ENCODE measurements at places on chromosomes 16 and 17.

DNA sequence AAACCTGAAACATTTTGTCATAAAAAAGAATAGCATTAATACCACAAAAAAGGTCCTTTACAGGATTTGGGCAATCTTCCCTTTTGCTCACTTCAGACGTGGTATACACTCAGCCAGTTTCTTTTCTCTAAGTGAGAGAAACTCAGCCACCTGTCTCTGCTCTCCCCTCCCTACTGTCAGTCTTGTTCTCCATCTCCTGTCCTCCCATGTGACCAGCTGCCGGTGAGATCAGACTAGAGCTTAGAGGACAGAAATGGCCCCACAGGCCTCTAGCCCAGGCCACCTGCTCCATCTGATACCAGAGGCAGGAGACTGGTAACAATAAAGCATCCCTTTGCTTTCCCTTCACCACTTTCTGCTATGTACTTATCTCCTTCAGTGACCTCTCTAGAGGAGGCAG, 34.9 kb downstream of the CMC2 start:
- no peak for DNase-seq

- DNase-seq = no peak
Observed at GRCh38 chr16:21197112-21197511, 14.3 kb downstream of the ZP2 start.

DNA sequence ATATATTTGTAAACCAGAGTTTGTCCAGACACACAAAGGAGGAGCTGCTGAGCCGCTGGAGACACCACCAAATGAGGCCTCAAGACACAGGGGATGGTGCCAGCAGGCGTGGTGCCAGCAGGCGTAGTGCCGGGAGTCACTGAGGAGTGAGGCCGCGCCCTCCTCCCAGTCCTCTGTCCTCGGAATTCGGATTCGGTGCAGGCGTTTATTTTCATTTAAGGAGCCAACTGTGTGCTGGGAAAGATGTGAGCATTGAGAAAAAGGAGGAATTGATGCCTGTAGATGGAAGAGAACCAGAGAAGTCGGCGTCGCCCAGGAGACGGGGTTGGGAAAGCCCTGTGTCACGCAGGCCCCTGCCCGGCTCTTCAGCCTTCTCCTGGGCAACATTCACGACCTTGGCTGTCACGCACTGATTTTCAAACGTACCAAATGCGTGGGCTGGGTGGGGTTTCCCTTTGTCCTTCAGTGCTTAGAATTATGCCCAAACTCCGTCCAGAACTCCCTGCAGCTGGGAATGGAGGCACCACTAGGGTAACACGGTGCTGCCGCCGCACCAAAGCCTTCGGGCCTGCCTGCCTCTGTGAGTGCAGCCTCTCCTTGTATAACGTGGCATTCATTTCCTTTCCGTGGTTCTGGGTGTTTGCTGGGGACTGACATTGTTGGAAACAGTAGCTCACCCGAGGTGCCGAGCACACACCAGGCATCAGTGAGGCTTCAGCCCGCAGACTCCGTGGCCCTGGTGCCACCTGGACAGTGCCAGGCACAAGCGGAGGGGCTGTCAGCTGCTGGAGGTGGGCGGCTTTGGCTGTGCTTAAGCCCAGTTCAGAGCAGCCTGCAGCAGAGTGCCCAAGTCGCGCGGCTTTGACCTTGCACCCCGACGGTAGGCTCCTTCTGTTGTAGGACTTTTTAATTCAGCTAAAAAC, 49.0 kb upstream of the CHMP6 start:
- peak; percentile 48 for DNase-seq

DNA sequence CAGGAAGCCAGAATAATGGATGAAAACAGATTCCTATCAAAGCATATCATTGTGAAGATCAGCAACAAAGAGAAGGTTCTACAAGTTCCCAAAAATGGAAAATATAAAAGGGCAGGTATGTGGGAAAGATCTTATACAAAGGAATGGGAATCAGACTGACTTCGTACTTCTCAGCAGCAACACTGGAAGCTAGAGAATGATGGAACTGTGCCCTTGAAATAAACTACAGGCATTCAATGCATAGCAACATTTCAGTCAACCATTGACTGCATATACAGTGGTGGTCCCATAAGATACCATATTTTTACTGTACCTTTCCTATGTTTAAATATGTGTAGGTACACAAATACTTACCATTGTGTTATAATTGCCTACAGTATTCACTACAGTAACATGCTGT, 30.3 kb upstream of the RAI1 start:
- DNase-seq = no peak

DNA sequence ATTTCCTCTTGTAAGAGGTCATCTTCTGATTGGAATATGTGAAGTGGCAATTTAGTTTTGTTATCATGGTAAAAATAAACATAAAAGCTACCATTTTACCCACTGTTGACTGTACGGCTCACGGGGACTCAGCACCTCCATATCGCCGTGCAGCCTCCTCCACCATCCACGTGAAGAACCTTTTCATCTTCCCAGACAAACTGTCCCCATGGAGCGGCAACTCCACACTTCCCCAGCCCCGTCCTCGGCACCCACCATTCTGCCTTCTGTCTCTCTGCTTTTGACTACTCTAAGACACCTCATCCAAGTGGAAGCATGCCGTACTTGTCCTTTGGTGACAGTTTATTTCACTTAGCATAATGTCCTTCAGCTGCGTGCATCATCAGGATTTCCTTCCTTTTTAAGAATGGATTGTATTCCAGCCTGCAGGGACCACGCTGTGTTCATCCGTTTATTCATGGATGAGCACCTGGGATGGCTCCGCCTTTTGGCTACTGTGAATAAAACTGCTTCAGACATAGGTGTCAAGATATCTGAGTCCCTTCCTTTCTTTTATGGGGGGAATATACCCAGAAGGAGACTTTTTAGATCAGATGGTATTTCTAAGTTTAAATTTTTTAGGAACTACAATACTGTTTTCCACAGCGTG, 14.3 kb downstream of the FBXO31 start:
- no peak for DNase-seq

GRCh38 chr17:79633154-79633553, 22.3 kb upstream of the RBFOX3 start:
- peak; percentile 55 for DNase-seq

- DNase-seq = no peak
Observed at GRCh38 chr17:6394055-6394606, 40.8 kb downstream of the AIPL1 start.

DNA sequence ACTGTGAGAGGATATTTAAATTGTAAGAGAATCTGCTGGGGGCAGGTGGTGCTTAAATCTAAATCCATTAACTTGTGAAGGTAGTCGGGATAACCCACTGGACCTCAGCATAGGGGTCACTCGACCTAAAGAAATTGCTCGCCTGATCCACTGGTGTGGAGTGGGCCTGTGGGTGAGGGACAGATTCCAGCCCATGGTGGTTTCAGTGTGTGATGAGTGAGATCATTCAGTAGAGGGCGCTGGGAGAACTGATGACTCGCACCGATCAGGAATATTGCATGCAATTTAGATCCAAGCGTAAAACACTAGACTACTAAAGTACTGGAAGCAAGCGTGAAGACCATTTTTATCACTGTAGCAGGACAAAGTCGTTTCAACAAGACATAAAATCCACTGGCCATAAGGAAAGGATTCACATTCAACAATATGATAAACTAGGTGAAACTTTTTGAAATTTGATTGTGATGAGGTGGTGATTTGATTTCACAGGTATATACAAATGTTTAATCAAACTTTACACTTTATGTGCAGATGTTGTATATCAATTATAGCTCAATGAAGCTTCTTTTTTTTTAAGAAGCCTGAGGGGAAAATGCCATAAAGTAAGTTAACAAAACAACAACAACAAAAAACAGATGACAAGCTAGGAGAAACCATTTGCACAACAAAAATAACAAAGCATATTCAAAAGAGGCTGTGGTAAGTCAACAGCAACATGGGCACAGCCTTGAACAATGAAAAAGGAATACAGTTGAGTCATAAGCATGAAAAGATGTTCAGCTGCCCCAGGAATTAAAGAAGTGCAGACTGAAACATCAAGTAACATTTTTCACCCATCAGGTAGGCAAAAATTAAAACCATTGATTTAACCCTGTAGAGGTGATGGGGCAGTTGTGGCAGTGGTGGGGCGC, 7.5 kb upstream of the TMEM170A start:
- DNase-seq = peak; percentile 63

- DNase-seq = no peak
Observed at GRCh38 chr17:74185571-74186185, 17.8 kb upstream of the RPL38 start.

DNA sequence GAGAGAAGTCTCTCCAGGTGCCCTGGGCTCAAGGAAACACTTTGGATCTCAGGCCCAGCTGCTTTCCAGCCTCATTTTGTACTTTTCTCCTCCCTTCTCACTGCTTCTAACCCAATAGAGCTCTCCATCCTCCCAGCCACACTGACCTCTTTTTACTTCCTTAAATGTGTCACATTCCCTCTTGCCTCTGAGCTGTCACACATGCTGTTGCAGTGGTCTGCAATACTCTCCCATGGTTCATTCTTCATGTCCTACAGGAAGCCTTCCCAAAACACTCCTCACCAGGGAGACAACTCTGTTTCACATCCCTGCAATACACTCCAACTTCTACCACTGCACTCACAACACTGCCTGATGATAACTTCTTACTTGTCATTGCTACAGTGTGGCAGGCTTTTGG, 242.1 kb upstream of the DYNLRB2 start:
- no peak for DNase-seq

DNA sequence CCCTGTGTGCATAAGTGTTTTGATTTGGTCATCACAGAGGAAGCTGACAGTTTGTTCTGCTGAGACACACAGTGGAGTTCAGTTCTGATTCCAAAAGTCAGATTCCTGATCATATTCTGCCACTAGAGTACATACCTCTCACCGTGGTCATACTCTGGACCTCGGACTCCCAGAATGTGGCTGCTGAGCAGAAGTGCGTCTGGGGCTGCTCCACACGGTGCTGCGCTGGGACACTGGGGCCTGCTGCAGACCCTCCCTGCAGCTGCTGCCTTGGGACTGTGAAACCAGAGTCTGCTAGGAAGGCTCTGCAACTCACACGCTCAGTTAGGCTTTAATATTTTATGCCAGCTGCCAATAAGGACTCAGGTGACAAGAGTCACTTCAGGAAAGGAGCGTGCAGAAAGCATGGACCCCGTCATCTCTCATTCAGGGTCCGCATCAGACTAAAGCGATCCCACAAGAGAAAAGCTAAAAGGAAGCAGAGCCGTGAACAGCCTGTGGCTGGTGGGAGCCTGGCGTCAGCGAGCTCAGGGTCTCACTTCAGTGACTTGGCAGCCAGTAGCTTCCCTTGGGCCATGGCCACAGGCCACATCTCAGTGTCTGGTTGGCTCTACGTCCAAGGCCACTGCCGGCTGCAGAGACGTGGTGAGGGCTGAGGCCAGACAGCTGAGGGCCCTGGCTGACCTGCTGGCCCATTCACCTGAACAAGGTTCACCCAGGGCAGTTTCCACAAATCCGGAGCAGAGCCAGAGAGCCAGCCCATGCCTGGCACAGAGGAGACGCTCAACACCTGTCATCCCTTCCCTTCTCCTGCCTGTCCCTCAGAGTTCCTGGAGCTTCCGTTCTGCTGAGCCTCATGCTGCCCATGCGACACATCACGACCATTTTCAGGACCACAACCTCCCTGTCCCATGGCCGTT, 24.7 kb upstream of the KIFC3 start:
- DNase-seq = no peak

- DNase-seq = no peak
Observed at GRCh38 chr17:2852729-2853282, 56.6 kb downstream of the RAP1GAP2 start.

- DNase-seq = no peak
Observed at GRCh38 chr16:4611337-4612021, 3.2 kb downstream of the UBALD1 start.

DNA sequence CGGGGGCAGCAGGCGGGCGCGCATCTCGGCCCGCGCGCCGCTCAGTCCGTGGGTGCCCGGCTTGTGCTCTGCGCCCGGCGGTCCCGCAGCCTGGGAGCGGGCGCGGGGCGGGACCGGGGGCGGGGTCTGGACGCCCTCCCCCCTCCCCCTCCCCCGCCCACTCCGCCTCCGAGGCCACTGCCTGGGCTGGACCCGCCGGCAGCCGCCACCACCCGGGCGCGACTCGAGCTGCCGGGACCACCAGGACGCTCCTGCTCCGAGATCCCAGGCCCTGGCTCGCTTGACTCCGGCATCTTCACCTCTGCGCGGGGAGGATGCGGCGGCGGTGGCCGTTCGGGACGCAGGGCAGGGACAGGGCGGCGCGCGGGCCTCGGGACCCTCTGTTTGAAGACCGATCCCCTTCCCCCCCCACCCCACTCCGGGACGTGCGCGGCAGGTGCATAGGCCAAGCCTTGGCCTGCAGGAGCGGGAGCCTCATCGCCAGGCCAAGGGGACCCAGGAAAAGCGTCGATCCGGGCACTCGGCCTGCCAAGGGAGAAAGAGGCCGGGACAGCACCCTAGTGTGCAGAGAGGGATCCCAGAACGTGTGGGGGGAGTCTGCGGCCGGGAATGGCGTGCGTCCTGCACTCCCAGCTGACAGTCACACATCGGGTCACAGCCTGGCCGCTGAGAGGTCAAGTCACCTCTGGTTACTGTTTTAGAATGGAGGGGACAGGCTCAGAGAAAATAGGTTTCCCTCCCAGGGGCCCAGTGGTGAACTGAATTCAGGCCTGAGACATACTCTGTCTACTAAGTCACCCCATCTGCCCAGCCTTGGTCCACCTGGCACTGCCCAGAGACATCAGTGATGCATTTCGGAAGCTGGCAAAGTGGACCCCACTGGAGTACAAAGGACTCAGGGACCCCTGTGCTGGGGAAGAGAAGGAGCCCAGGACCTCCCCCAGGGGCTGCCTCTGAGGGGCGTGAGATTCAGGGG, at the start of gene HS3ST6:
TSS of gene HS3ST6 (minus strand) at position 65 of the 976 bp plus-strand sequence. CDS start 92 bp downstream, outside the sequence.
- DNase-seq = no peak

- peak; percentile 45 for DNase-seq
Observed at GRCh38 chr16:84484579-84485254, 19.7 kb downstream of the MEAK7 start.

- DNase-seq = peak; percentile 59
Observed at GRCh38 chr17:1709971-1710806, at the start of gene TLCD2. TLCD2 (minus strand) TSS chr17:1710377; CDS start chr17:1710242, 135 bp downstream.

DNA sequence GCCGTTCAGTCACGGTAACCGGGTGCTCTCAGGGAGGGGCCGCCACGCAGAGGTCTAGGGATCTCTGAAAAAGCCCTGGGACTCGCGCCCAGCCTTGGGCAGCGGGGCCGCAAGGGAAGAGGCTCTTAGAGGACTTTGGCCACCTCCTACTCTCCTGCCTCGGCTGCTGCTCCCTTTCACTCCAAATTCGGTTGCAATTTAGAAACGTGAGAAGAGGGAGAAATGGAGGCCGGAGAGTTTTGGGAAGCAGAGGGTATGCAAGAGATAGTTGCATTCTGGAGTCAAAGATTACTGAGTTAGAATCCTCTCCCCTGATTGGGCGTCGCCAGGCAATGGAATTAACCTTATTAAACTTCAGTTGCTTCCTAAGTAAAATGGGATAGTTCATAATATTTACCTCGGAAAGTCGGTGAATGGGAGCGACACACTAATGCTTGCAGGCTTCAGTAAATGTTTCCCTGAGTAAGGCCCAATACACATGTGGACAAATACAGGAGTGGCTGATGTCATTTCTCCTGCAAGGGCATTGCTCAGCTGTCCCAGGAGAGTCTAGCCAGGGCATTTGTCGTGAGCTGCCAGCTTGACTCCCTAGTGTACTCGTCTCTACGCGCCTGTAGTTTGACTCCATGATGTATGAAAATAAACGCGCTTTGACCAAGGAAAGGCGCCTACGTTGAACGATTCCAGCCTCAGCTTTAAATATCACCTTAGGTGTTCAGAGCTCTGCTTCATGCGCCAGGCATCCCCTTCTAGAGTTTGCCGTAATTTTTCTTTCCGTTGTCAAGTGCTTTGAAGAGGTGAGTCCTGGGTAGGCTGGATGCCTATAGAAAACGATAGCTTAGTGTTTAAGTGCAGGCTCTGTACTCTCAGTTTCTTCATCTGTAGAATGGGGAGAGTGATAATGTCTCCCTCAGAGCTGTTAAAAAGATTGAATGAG, 667 bp downstream of the OGFOD1 start:
- no peak for DNase-seq
